ENCODE measurements at places on chromosomes 12 and 14.
A peak's percentile ranks its signal among the peaks of the same experiment; 100 is the strongest.

GRCh38 chr14:59284059-59284458 is 95.6 kb downstream of the DAAM1 start:
- no peak for ATAC-seq

- no peak for ATAC-seq
Measured at GRCh38 chr12:109150124-109150640, 33.8 kb downstream of the ACACB start.

GRCh38 chr14:37819155-37820015 is 224.0 kb downstream of the TTC6 start:
- no peak for ATAC-seq

DNA sequence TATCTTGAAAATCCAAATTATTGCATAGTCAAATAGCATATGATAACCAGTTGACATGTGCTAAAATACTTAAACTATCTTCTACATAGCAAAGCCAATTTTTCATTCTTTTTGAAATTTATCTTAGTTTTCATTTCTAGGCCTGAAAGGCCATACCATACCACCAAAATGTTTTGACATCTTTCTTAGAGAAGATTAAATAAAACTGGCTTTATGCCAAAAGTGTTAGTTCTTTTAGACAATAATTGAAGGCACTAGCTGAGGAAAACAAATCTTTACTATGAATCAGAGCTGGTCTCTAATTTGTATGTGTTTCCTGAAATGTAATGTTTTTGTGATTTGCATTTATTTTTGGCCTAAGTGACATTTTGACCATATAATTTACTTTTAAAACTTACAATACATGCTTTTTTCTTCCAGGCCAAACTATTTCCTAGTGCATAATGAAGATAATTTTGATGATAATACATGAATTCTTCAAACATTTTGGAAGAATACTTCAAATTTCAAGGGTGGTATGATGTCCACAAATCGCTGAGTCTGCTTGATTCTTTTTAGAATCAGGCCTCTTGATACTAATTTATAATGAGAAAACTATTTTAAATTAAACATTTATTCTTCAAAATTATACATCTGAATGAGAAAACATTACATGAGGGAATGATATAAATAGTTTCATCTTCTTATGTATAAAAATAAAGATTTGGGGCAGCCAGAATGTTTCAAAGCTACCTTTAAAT is 6.5 kb upstream of the KCNMB4 start:
- ATAC-seq = no peak

DNA sequence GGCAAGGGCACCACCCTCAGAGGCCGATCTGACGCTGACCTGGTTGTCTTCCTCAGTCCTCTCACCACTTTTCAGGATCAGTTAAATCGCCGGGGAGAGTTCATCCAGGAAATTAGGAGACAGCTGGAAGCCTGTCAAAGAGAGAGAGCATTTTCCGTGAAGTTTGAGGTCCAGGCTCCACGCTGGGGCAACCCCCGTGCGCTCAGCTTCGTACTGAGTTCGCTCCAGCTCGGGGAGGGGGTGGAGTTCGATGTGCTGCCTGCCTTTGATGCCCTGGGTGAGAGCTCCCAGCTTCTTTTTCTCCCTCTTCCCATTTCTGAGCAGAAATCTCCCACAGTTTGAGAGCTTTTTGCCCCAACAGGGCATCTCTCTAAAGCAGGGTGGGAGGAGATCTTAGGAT is 1.8 kb downstream of the OAS1 start:
- no peak for ATAC-seq

GRCh38 chr14:23097786-23098185 is 2.5 kb downstream of the C14orf119 start:
- ATAC-seq = no peak

DNA sequence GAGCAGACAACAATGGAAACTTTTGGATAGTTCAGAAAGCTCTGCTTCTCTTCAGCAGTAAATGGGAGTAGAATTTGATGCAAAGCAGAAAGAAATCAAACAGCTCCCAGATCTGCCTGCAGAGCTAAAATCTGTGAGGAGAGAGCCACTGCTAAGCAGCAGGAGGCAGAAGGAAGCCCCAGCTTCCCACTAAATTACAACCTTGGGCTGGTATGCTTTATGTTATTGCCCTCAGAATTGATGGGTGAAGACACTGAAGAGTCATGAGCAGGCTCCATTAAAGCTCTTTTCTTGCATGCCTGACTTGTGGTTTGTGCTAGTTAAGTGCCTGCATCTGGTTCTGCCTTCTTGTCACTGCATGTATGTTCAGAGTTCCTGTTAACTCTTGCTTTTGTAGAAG is 8.4 kb downstream of the ZC2HC1C start:
- no peak for ATAC-seq

- no peak for ATAC-seq
Measured at GRCh38 chr14:29847056-29847380, 80.6 kb downstream of the PRKD1 start.

DNA sequence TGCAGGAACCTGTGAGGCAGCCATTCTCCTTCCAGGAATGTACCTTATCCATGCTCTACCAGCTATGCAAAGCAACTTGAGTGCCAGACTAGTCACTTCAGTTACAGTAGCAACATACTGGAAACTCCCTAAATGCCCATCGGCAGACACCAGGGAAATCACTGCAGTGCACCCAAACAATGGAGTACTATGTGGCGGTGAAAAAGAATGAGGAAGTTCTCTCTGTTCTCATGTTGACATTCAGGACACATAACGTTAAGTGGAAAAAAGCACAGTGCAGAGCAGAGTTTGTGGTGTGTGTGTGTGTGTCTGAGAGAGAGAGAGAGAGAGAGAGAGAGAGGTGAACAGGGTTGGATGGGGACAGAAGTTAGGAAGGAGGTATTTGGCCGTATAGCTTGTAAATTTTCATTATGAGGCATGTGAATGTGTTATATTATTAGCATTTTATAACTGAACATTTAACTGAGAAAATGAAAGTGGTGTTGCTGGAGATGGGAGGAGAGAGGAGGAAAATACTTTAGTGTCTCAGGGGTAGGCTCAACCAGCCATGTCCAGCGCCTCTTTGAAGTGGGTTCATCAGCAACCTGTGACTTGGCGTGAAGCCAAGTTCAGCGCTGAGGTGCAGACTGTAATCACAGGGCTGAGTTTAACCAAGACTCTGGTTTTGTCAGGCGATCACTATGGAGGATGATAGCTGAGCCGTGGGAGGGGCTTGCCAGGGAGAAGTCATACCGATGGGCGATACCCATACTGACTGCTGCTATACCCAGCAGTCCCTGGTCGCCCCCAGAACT is 17.3 kb downstream of the TNFAIP2 start:
- ATAC-seq = peak; percentile 34

DNA sequence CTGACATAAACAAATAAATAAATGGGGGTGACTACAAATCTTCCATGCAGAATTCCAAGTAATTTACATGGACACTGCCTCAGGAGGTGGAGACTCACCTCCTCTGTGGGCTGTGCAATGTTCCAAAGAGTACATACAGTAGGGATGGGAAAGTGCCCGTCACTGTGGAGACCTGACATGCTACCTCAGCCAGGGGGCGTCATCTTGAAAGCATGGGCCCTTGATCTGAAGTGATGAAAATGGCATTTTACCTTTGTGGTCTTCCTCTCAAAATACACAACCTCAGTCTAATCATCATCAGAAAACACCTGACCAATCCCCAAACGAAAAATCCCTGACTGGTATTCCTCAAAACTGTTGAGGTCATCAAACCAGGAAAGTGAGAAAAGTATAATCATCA is 48.4 kb downstream of the ANAPC7 start:
- peak; percentile 40 for ATAC-seq

GRCh38 chr12:104538891-104539462 is 82.2 kb downstream of the CHST11 start:
- no peak for ATAC-seq

DNA sequence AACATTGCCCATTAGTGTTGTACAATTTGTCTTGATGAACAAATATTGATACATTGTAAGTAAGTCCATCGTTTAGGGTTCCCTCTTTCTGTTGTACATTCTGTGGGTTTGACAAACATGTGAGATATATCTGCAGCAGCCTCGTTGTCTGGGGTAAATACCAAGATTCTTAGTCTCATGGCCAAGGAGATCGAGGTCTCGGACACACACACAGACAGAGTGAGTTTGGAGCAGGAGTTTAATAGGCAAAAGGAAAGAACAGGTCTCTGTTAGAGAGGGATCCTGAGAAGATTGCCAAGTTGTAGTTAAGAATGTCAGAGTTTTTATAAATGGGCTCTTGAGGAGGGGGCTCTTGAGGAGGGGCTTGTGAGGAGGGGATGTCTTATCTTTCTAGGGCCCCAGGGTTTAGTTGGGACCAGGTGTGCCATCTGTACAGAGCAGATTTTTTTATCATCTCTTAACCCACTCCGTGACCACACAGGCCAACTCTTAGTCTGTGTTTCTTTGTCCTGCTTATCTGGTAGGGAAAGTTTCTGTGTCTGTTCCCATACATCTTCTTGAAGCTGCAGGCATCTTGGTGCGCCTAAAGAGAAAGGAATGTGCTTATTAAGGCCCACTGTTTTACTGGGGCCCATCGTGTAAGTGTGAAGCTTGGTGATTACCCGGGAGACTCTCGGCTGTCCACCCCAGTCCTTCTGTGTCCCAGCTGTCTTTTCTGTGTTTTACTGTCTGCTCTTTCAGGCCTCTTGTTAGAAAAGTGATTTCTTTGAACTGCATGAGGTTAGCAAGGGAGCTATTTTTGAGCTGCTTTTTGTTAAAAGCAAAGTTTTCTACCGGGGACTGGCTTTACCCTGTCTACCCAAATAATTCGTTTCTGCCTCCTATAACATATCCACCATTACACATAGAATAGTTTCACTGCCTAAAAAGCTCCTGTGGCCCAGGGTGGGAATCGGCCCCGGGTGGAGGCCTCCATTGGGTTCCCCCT is 22.4 kb upstream of the CLEC2D start:
- ATAC-seq = no peak

DNA sequence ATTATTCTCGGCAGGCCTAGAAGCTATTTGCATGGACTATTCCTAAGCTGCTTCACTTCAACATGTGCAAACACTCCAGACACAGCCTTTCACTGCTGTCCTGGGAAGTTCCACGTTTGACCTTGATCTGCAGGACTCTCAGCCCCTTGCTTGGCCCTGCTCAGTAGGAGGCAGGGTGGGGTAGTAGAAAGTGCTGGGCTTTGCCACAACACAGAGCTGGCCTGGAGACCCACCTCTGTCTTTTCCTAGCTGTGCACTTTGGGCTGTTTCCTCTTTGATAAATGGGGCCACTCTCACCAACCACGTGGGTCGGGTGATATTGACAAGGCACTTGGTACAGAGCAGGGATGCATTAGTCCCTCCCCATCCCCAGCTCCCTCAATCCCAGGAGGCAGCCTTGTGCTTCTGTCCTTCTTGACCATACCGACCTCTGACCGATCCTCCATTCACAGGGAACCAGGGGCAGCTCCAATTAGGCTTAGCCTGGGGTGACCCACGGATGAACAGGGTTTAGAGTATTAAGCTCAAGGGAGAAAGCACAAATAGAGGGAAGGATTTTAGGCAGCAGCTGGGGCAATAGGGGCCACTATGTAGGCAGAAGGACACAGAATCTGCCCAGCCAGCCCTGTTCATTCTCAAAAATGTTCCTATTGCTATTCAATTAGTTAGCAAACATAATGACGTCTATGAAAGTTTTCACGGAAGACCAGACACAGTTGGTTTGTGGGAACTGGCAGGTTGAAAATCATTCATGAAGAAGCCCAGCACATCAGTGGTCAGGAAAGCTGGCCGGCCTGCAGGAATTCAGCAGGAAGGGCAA is 63.3 kb downstream of the SYNE3 start:
- no peak for ATAC-seq

- peak; percentile 53 for ATAC-seq
Measured at GRCh38 chr14:22837750-22838538, 1.6 kb downstream of the MMP14 start.

DNA sequence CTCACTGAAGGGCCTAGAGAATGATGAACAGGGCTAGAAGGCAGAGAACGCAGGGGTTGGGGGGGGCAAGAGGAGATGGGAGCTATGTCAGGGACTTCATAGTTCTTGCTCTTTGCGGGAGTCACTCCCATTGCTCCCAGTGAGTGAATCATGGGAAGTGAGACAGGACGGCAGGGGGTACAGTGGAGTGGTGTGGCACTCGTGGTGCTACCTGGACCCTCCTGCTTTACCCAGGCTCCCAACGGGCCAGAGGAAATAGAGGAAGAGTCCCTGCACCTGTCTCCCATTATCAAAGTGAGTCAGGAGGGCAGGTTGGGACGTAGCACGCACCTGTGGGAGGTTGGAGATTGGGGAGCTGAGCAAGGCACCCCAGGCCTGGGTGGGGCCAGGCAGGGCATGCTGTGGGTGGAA is 1.3 kb upstream of the KRT8 start:
- ATAC-seq = peak; percentile 78

DNA sequence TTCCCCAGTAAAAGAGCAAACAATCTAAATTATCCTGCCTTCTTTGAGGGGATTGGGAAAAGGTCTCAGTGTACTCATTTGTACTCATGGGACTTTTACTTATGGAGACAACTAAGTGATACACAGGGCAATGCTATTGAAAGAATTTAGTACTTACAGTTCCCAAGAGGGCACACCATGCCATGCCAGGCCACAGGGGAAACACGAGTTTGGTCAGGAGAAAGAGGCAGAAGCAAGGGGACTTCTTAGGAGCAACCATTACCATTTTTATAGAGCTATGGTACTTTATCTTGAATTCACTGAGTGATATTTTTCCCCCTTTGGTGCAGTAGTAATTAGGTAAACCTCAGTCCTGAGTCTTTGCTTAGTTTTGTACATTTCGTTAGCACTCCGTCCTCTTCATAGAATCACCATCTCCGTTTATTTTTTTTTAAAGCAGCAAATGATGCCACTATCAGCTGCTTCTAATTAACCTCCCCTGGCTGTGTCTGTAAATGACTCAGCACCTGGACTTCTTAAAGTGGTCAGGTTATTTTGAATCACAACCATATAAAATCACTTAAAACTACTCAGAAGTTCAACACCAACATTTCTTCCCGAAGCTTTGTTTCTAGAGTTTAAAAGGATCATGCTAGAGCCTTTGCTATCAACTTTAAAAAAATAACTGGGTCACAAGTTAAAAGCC is 5.9 kb upstream of the WASHC3 start:
- ATAC-seq = no peak

- ATAC-seq = no peak
Measured at GRCh38 chr14:22487401-22487800, 101.6 kb downstream of the DAD1 start.

DNA sequence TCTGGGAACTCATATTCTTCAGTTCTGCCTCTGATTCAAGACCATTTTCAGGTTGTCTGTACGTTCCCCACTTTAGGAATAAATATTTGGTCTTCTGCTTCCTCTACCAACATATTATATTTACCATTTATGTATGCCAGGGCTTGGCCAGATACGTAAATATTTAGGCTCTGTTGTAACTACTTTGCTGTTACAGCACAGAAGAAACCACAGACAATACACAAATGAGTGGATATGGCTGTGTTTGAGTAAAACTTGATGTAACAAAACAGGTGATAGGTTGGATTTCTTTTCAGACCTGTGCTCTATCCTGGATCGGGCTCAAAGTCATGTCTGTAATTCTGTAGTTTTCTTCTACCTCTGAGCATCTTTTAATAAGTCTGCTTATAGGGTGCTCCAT is 37.5 kb downstream of the RAP1B start:
- ATAC-seq = no peak

DNA sequence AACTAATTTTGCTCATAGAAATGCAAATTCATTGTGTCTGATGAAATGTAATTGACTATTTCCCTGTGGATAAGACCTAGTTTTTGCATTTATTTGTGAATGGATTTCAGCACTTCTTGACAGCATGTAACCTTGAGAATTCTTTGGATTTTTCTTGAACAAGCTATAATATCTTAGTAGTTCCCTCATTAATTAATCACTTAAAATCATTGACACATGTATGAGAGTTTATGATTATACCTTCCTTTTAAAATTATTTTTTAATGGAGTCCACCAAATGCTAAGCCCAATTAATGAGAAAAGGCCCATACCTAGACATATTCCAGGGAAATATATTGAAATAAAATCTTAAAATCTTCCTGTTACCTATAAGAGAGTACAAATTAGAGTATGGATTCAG is 16.8 kb downstream of the GLIPR1L2 start:
- ATAC-seq = no peak
